Activated T-helper 1 cell treated with Interleukin-2 at 50 U/mL for 16 hours (primary cell): ENCODE measurements at places on chromosomes 5 and 9.

- no peak for DNase-seq
These were observed 1.7 kb upstream of the GNG10 start for GRCh38 chr9:111659691-111660090.

- no peak for DNase-seq
These were observed 9.8 kb downstream of the RNF183 start for GRCh38 chr9:113293285-113293878.

DNA sequence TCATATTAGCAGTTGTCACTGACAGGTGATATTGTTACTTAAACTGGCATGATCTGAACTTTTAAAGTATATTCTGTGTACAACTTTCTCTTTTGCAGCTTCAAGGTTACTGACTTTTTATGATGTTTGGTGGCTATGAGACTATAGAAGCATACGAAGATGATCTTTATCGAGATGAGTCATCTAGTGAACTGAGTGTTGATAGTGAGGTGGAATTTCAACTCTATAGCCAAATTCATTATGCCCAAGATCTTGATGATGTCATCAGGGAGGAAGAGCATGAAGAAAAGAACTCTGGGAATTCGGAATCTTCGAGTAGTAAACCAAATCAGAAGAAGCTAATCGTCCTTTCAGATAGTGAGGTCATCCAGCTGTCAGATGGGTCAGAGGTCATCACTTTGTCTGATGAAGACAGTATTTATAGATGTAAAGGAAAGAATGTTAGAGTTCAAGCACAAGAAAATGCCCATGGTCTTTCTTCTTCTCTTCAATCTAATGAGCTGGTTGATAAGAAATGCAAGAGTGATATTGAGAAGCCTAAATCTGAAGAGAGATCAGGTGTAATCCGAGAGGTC, 5.9 kb downstream of the ZCCHC7 start:
- DNase-seq = no peak

- DNase-seq = no peak
These were observed 301.3 kb upstream of the IRX4 start for GRCh38 chr5:2184026-2184366.

DNA sequence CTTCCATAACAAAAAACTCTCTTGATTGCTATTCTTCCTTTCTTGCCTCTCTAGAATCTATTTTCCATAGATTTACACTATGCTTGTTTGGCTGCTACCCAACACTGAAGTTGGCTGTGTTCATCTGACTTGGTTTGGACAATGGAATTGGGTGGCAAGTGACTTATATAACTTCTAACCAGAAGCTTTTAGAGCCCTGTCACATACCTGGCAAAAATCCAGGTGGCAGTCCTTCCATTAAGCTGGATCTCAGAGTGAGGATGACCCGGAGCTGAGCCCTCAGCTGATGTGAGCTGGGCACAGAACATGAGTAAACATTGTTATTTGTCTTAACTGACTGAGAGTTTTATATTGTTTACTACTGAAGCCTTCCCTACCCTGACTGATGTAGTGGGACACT, 225.7 kb downstream of the TLR4 start:
- no peak for DNase-seq

DNA sequence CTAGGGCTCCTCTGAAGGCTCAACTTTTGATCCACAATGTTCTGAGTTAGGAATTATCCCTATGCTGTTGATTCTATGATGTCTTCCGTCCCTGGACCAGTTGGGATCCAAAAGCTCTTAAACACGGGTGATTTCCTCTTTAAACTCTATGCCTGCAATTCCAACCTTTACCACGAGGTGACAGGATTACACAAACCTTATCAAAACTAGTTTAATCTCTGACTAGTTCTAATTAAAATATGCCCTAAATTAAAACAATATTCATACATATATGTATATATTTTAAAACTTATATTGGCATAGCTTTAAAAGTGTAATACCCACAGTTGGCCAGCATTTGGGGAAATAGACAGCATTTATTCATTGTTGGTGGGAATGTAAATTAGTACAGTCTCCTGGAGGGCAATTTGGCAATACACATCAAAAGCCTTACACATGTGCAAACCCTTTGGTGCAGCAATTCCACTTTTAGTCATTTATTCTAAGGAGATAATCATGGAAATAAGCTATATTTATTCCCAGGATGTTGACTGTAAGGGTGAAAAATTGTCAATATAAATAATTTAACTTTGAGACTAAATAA, 51.6 kb upstream of the PHYKPL start:
- no peak for DNase-seq

DNA sequence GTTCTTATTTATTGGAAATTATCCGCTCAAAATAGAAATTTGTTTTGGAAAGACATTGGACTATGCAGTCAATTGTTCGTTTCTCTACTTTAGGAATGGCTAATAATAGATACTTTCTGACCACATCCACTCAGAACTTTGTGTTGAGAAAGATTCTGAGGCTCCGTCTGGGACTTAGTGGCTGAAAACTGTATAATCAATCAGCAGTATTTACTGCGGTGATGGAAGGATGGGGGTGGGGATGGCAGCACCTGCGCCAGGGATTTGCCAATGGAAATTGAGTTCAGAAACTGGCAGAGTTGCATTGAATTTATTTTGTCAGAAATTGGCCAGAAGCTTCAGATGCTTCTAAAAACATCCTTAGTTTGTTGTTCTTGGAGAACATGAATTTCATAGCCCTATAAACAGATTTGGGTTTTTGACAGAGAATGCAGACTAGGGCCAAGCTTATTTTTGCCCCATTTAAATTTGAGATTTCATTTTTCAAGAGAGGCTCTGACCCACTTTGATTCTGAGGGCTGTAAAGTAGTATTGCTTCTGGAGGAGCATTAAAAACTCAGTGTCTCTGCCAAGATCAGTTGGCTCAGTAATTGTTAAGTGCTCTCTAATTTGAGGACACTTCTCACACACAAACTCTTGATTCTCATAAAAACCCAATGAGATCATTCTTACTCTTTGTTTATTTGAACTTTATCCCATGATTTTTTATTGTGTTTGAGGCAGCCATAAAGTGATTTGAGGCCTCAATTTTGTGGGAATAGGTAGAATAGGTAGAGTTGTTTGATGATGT, 215.1 kb downstream of the CD180 start:
- no peak for DNase-seq

GRCh38 chr9:131856105-131856504, 116.2 kb upstream of the RAPGEF1 start:
- DNase-seq = no peak

GRCh38 chr9:135980926-135981630, 19.9 kb upstream of the UBAC1 start:
- no peak for DNase-seq

DNA sequence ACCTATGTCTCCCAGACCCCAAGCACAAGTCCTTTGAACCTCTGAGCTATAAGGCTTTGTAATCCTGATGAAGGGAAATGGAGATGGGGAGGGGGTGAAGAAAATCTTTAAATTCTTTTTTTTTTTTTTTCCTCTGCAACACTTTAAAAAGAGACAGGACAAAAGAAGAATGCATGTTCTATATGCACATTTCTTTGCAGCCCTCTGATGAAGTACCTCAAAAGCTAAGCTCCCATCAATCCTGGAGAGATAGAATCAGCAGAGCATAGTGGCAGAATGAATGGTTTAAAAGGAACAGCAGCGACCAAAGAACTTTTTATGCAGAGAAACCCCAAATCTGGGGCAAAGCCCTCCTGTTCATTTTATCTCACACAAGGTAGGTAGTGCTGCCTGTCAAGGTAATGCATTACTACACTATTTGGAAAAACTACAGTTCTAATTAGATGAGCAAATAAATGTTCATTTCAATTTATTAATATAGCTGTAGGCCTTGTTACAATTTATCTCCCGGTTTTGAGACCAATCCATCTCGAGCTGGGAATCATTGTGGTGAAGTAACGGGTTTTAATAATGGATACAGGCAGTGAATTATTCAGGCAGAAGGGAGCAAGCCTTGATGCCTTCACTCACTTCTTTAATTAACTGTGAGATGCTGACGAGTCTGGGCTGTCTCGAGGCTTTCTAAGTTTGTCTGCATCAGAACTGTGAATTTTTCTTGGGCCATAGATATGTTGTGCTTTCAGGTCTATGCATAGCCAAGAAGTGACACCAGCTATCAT, 173.5 kb upstream of the ZNF608 start:
- no peak for DNase-seq

DNA sequence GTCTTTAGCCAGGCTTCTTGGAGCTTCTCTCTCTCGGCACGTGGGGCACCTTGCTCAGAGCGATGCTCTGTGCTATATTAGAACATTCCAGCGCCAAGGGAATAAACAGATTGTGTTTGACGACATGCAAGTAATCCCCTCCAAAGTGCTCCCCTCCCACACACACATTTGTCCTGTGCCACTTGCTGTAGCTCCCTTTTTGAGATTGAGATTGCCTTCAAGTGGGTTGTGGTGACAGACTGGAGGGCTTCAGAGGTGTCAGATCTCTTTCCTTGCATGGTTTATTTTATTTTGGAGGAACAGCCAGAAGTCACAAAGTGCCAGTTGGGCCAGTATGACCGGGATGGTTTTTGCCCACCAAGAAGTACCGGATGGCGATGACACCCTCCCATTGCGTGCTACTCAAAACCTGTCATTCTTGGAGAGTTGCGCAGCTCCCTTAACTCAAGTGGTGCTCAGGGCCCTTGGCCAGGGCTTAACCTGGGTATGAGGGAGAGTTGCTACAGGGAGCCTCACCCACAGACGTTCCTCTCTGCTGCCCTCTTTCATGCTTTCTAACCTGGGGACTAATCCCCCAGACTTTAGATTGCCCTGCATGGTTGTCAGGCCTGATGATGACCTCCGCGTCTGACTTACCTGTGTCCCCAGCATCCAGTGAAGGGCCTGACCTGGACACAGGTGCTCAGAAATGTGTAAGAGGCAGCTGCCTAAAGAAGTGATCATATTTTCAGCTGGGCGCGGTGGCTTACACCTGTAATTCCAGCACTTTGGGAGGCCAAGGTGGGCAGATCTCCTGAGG, 18.8 kb upstream of the RPL26L1 start:
- DNase-seq = no peak

DNA sequence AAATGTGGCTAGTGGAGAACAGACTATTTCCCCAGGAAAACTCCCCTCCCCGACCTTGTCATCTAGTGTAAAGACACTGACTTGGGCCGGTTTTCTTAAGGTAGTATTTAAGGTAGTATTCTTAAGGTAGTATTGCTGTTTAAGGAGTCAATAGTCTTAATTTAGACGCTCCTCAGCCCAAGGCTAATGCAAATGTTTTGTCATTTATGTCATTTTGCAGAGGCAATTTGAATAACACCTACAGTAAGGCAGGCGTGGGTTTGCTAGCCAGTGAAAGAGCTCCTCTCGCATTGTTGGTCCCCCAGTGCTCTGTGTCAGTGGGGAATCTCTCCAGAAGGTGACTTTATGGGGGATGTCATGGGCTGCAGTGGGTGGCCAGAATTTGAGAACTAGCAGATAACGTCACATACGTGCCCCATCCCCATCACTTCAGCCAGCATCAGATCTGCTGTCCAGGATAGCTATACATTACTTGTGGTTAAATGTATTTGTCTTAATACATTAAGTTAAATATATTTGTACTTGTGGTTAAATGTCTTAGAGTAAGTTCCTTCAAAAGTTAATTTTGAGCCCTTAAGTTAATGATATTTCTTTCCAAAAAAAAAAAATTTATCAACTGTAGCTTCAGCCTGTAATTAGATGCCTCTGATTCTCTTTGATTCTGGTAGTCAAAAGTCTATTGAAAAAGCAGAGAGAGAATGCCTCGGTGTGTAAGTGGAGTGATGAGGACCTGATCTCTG, 2.6 kb downstream of the PPP1R26 start:
- DNase-seq = no peak

DNA sequence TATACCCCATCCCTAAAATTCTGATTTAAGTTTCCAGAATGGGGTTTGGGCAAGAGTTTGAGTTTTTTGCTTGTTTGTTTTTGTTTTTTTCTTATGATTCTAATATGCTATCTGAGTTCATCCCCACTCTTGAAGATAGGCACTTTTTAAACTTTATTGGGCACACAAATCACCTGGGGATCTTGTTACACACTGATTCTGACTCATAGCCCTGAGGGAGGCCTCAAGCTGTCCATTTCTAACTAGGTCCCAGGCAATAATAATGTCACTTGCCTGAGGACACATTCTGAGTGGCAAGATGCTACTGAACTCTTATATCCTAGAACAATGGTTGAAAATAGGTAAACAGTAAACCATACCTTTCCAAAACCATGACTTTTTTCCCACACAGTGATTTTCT, 22.8 kb upstream of the ABLIM3 start:
- no peak for DNase-seq

GRCh38 chr5:51986733-51987132, 603.5 kb downstream of the ISL1 start:
- no peak for DNase-seq

DNA sequence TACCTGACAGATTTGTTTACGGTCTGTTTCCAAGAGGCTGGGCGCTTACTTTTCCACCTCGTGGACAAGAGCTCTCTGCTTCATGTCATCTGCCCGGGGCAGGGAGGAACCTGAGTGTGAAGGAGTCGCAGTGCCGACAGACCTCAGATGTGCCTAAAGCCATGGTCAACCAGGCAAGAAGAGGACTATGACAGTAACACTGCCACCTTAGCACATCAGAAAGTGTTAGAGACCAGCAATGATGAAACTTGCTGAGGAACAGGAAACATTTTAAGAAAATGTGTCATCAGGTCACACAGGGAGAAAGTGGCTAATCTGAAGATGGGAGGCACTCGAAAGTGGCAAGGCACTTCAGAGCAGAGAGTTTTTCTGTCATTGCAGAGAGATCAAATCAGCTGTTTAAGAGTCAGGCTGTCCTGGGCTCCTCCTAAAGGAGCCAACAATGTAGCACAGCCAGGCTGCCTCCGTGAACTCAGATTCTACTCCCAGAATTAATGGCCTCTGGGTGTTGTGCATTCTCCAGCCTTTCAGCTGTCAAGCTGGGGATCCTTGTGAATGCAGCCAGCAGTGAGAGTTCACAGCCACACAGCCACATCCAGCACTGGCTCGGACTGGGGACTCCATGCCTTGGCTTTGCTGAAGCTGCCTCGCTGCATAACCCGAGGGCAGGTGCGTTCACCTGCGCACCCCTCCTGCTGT, 94.6 kb downstream of the RAPGEF1 start:
- DNase-seq = no peak

- no peak for DNase-seq
These were observed 23.7 kb downstream of the VAV2 start for GRCh38 chr9:133968428-133968827.

DNA sequence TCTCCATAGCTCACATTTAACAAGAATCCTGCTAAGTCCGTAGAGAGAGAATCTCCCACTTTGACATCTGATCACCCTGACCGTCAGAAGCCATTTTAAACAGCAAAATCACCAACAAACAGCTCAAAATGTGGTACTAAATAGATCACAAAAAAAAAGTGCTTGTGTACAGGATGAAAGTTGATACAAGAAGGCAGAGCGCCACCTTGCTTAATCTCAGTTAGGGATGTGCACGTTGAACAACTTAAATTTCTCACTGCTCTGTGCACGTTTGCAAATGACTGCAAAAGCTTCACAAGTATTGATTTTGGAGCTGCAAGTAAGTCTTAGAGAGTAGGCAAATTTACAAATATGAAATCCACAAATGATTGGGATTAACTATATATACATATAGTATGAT, 63.1 kb upstream of the NREP start:
- no peak for DNase-seq

- no peak for DNase-seq
These were observed 988.3 kb downstream of the TLE1 start for GRCh38 chr9:80701061-80701460.
